ENCODE measurements at places on chromosomes 3 and 15. TPM values are rescaled to one million over a fixed set of nuclear protein-coding genes. Genes with fewer than 3 reads are reported as not detected.

Gene CLRN1
- total RNA-seq, result 12.0 TPM

Gene GRIP2
- 9.1 TPM for total RNA-seq

Gene PPM1L
- total RNA-seq, result 58.1 TPM

Gene PLSCR2
- total RNA-seq, result not detected

Gene CA12
- total RNA-seq, result 17.4 TPM

Gene GOLGA8T
- total RNA-seq, result not detected

Gene DBR1
- total RNA-seq, result 24.7 TPM

Gene SAXO2
- 12.1 TPM for total RNA-seq

Gene FEZF2
- 14.3 TPM for total RNA-seq
